Glutamatergic neuron (in vitro differentiated cells): ENCODE measurements at places on chromosomes 3 and 15.

GRCh38 chr3:16079519-16079918 is 95.0 kb upstream of the GALNT15 start:
- no peak for DNase-seq

GRCh38 chr15:40974879-40975278 is 21.6 kb downstream of the CHAC1 start:
- DNase-seq, result no peak

DNA sequence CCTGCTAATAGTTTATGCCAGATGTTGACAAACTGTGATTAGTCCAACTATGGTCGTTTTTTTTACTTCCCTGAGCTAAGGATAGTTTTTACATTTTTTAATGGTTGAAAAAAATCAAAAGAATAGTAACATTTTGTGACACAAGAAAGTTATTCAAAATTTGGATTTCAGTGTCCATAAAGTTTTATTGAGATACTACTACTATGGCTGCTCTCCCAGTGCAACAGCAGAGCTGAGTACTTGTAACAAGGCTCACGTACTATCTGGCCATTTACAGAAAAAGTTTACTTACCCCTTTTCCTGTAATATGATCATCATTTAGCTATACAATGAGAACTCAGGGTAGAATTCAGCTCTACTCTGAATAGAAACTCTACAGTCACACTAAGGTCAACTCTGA is 11.5 kb upstream of the TMEM62 start:
- no peak for DNase-seq

- no peak for DNase-seq
Observed at GRCh38 chr3:63753567-63753966, 65.5 kb upstream of the C3orf49 start.

DNA sequence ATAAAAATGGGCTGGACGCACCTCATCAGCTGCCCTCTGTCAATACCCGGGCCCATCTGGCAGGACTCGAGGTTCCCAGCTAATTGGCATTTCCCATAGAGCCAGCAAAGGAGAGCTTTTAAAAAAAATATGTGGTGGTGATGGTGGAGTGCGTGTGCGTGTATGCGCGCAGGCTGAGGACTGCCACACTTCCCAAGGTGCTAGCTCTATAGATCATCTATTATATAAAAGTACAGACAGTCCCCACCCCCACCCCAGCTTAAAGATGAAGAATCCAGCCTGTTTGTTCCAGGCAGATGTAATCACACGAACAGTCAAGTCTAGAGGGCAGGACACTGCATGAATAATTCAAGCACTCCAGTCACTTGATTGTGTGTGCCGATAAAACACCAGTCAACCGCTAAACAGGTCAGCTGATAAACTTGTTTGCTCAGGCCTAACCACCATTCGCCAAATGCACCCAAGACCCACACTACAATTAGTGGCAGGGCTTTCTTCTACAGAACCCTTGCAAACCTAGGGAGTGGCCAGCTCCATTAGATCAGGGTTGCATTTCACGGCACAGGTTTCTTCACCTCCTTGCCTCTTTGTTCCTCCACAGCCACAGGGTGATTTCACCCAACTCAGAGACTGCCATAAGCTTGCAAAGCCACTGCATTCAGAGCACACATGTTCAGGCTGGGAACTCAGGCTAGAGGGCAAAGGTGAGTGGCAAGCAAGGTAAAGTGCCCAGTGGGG is 5.8 kb downstream of the TLE3 start:
- peak; percentile 64 for DNase-seq

DNA sequence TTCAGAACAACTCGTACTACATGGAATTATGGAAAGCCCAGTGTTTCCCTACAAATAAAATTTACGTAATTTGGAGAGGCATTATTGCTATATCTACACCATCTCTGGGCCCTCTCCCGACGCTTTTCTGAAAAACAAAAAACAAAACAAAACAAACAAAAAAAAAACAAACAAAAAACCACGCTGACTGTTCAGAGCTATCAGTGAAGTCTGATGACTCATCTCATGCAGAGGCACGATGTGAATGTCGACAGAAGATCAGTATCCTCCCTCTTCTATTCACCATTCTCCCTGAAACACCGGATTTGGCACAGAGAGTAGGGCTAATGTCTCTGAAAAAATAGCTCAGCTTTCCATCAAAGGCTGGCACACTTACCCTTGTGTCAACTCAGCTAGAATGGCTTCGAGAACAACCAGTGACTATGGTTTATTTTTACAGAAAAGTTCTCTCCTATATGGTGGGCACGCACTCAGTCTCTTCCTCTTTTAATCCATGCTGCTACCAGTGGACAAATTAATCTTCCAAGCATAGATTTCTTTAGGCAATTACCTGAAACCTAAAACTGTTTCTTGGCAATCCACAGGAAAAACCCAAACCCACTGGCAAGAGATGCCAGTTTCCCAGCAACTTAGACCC is 1.5 kb downstream of the CRBN start:
- DNase-seq, result no peak

GRCh38 chr3:186241910-186242821 is 119.9 kb downstream of the DGKG start:
- DNase-seq, result peak; percentile 47

GRCh38 chr3:189909573-189909972 is 211.1 kb downstream of the P3H2 start:
- no peak for DNase-seq

GRCh38 chr15:53031469-53031868 is 241.3 kb upstream of the ONECUT1 start:
- DNase-seq, result no peak

GRCh38 chr3:18898911-18899310 is 249.4 kb upstream of the KCNH8 start:
- DNase-seq, result no peak

- peak; percentile 76 for DNase-seq
Observed at GRCh38 chr3:50274371-50275104, 4.3 kb upstream of the LSMEM2 start.

DNA sequence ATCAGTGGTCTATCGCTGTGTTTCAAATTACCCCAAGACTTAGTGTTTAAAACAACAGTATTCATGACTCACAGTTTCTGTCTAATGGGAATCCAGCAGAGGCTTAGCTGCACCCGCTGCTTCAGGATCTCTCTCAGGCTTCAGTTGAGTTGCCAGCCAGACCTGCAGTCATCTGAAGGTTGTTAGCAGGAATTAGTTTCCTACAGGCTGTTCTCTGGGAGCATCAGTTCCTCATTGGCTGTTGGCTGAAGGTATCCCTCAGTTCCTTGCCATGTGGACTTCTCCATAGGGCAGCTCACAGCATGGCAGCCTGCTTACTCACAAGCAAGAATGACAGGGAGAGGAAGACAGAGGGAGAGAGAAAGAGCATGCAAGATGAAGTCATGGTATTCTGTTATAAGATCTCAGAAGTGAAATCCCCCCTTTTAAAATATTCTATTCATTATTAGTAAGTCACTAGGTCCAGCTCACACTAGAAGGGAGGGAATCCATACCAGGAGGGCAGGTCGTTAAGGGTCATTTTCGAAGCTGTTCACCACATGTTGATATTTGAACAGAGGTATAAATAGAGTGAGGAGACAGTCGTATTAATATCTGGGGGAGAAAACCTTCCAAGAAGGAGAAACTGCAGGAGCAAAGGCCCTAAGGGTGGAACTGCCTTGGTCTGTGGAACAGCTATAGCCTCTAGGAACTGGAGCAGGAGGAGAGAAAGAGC is 473.9 kb upstream of the PPP2R3A start:
- no peak for DNase-seq

DNA sequence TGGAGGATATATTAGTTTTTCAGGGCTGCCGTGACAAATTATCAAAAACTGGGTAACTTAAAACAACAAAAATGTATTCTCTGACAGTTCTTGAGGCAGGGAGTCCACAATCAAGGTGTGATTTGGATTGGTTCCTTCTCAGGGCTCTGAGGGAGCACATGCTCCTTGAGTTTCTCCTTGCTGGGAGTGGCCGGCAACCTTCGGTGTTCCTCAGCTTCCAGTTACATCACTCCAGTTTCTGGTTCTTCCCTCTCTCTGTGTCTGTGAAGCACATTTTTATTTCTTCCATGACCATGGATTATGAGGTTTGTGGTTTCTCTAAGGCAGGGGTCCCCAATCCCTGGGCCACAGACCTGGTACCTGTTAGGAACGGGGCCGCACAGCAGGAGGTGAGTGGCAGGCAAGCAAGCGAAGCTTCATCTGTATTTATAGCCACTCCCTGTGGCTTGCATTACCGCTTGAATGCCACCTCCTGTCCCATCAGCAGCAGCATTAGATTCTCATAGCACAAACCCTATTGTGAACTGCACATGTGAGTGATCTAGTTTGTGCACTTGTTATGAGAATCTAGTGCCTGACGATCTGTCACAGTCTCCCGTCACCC is 24.3 kb downstream of the LRRC28 start:
- DNase-seq, result no peak

DNA sequence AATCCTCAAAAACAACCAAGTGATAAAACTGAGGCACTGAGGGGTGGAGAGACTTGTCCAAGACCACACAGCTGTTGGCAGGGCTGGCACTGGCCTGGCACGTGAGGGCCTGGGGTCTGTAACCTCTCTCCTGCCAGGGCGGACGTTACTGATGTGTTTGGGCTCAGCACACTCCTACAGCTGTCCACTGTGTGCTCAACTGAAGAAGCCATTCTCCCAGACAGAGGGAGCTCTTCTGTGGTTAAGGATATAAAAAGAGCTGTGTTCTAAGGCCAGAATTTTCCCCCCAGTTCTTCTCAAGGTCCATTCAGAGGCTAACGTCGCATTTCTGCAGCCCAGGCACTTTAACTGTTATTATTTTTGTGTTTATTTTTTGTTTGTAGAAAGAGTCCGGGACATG is 429.0 kb upstream of the ATP11B start:
- no peak for DNase-seq

DNA sequence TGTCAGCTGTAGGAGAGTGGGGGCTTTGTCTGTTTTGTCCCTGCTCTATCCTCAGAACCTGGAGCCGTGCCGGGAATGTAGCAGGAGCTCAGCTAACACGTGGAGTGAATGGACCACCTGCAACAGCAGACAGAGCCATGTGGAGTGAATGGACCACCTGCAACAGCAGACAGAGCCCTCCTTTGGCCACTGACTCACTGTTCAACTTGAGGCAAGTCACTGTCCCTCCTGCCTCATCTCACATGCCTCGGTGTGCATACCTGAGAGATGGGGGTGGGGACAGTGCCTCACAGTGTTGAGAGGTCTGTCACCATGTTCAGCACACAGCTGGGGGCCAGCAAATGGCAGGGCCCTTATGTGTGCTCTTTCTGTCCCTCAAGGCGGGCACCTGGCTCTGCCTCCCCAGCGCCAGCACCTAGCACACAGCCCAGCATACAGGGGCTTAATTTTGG is 27.9 kb downstream of the FEM1B start:
- no peak for DNase-seq

GRCh38 chr15:70067681-70068080 is 30.0 kb downstream of the TLE3 start:
- DNase-seq, result no peak

DNA sequence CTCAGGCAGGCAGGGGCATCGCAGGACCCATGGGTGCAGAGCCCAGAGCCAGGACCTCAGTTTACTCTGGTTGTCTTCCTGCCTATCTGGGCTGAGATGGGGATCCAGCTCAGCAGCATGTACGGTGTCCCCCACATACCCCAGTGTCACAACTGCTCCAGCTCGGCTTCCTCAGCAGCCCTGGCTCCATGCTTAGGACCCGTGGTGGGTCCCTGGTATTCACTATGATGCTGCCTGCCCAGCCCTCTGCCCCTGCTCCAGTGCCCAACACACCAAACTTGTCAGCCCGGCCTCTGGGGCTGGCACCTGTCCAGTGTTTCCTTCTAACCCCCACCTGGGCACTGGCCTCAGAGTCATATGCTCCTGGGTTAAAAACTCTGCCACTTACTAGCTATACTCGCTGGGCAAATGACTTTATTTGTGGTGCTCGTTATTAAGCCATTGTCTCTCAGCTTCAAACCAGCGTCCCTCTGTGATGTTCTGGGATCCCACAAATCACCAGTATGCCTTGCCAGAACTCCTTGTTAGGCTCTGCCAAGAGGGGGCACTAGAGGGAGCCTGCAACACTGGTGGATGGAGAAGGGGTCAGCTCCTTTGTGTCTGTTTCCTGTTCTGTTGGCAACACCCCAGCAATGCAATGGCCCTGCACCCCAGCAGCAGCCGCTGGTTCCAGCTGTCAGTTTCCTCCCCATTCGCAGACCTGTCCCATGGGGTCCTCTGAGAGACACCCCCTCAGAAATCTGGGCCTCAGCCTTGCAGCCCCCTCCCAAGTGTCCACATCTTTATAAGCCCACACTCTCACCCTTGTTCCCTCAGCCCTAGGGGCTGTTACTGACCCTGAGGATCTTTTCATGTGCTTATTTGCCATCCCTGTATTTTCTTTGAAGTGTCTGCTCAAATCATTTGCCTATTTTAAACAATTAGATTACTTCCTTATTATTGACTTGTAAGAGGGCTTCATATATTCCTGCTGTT is 24.1 kb upstream of the MRPS22 start:
- peak; percentile 64 for DNase-seq

DNA sequence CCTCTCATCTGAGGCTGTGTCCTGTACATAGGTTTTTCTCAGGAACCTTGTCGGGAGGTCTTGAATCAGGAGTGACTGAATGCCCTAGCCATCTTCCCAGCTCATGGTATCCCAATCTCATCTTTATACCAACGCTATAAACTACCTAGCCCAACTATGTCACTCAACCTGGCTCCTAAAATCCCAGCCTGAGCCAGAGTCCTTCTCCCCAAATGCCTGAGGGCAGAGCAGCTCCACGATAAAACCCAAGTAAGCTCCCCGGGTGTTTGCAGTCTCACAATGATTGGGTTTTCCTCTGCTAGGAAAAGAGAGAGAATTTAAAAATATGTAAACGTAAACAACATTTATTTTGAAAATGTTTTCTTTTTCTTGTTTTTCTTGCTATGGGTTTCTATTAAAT is 14.4 kb downstream of the EIF1B start:
- DNase-seq, result no peak

DNA sequence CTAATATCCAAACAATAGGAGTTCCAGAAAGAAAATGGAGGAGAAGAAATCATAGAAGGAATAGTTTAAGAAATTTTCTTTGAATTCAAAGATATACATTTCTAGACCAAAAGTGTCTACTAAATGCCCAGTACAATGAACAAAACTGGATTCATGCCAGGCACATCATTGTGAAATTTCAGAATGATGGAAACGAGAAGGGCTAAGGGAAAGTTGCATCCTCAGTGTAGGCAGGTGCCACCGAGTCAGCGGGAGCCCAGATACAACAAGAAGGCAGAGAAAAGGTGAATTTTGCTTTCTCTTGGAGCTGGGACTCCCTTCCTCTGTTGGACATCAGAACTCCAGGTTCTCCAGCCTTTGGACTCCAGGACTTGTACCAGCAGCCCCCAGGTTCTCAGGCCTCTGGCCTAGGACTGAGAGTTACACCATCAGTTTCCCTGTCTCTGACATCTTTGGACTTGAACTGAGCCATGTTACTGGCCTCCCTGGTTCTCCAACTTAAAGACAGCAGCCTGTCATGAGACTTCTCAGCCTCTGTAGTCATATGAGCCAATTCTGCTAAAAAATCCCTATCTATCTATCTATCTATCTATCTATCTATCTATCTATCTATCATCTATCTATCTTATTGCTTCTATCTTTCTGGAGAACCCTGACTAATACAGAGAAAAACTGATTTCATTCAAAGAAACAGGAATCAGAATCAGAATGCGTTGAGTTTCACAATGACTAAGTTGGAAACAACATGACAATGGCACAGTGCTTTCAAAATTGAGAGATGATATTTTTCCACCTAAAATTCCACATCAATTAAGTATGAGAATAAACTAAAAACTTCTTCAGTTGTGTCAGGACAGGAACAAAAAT is 207.7 kb downstream of the FAM43A start:
- DNase-seq, result no peak

GRCh38 chr15:33026614-33027013 is 167.9 kb downstream of the FMN1 start:
- no peak for DNase-seq
